A549 treated with CORT108297 at 1 μM for 4 hours (cell line): ENCODE measurements at places on chromosomes 2 and 18. TPM values are rescaled to one million over a fixed set of nuclear protein-coding genes. Genes with fewer than 3 reads are reported as not detected.

Gene TMEM17
- total RNA-seq: 5.3 to 6.0 TPM (median 5.5 TPM) in 5 replicates

Gene ARL4C
- total RNA-seq: 81.3 to 97.5 TPM (median 84.1 TPM) in 5 replicates

Gene TXNDC9
- 37.8 to 55.6 TPM (median 39.8 TPM) in 5 replicates for total RNA-seq

Gene SERPINB3
- total RNA-seq: 0.06 to 0.17 TPM (median 0.08 TPM) in 5 replicates

Gene TEX44
- not detected in 5 replicates for total RNA-seq

Gene DPP10
- not detected in 5 replicates for total RNA-seq

Gene KCNJ13
- not detected in 5 replicates for total RNA-seq

Gene TXNDC2
- 0.07 to 0.32 TPM (median 0.10 TPM) in 5 replicates for total RNA-seq

Gene LOXL3
- 0.22 to 0.37 TPM (median 0.33 TPM) in 5 replicates for total RNA-seq
